ENCODE measurements at places on chromosomes 2 and 18. TPM values are rescaled to one million over a fixed set of nuclear protein-coding genes. Genes with fewer than 3 reads are reported as not detected.
A peak's percentile ranks its signal among the peaks of the same experiment; 100 is the strongest.

DNA sequence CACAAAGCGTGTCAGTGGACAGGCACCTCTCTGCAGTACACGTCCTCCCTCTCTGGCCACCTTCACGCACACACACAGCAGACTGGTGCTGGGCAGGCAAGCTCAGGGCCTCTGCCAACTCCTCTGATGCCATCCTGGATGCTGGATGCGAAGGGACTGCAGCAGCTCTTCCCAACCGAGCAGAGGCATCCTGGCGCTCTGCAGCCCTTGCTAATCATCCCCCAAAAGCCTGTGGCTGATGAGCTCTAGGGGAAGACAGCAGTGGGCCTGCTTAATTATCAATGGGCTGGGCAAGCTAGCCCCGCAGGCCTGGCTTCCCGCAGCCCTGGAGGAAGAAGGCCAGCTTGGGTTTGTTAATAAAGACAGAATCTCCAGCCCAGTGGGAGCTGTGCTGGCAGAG is 71.3 kb upstream of the TEX51 start:
- no peak overlapping the region for H3K27ac ChIP-seq
- H3K4me3 ChIP-seq: no peak overlapping the region
- no peaks in the 10 kb centered on the region for H3K4me1 ChIP-seq
- H3K27me3 ChIP-seq: no peaks in the 10 kb centered on the region

DNA sequence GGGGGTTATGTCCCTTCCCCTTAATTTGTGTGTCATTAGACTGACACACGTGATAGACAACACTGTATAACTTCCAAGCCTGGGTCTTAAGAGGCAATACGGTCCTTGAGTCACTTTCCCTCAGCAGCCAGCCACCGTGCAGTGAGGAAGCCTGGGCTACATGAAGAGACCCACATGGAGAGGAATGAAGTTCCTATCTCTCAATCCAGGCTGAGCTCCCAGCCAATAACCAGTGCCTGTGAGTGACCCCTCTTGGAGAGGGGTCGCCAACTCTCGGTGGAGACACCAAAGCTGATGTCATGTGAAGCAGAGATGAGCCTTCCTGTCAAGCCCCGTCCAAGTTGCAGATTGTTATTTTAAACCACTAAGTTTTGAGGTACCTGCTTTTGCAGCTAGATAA is 5.7 kb upstream of the WDSUB1 start:
- H3K27me3 ChIP-seq: no peaks in the 10 kb centered on the region
- no peak overlapping the region for H3K4me3 ChIP-seq
- DNase-seq: no peak
- no peaks in the 10 kb centered on the region for H3K36me3 ChIP-seq

GRCh38 chr2:166433457-166433856 is 57.7 kb upstream of the SCN9A start:
- DNase-seq: no peak
- H3K27me3 ChIP-seq: no peaks in the 10 kb centered on the region
- H3K36me3 ChIP-seq: no peaks in the 10 kb centered on the region
- no peaks in the 10 kb centered on the region for H3K4me1 ChIP-seq
- no peak overlapping the region for H3K27ac ChIP-seq

Gene BOLL
- not detected for total RNA-seq

DNA sequence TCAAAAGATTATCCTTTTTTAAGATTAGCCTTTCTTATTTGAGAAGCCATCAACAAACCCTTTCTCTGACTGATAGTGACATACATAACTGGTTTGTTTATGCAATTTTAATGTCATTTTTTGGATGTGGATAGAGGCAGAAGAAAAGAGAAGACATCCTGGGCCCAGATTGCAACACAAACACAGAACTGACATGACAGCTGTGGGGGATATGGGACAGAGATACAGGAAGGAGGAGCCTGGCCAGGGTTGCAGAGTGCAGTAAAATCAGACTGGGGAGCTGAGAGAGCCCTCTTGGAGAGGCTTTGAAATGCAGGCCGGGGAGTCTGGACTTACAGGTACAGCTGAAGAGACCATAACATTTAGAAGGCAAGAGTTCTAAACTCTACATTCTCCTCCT is 65.1 kb downstream of the SIGLEC15 start:
- H3K27ac ChIP-seq: no peak overlapping the region
- H3K4me1 ChIP-seq: no peaks in the 10 kb centered on the region
- H3K4me3 ChIP-seq: no peak overlapping the region

- no peak overlapping the region for H3K4me3 ChIP-seq
- H3K27me3 ChIP-seq: no peaks in the 10 kb centered on the region
- H3K27ac ChIP-seq: no peak overlapping the region
- no peak for DNase-seq
Observed at GRCh38 chr2:109370399-109371035, 241.5 kb downstream of the SH3RF3 start.

- no peaks in the 10 kb centered on the region for H3K4me1 ChIP-seq
- H3K27ac ChIP-seq: no peak overlapping the region
- no peaks in the 10 kb centered on the region for H3K27me3 ChIP-seq
- no peak overlapping the region for H3K4me3 ChIP-seq
- H3K36me3 ChIP-seq: no peaks in the 10 kb centered on the region
Observed at GRCh38 chr2:150298571-150299305, 188.7 kb downstream of the RND3 start.

Gene CHRNA1
- 2.5 TPM for total RNA-seq

DNA sequence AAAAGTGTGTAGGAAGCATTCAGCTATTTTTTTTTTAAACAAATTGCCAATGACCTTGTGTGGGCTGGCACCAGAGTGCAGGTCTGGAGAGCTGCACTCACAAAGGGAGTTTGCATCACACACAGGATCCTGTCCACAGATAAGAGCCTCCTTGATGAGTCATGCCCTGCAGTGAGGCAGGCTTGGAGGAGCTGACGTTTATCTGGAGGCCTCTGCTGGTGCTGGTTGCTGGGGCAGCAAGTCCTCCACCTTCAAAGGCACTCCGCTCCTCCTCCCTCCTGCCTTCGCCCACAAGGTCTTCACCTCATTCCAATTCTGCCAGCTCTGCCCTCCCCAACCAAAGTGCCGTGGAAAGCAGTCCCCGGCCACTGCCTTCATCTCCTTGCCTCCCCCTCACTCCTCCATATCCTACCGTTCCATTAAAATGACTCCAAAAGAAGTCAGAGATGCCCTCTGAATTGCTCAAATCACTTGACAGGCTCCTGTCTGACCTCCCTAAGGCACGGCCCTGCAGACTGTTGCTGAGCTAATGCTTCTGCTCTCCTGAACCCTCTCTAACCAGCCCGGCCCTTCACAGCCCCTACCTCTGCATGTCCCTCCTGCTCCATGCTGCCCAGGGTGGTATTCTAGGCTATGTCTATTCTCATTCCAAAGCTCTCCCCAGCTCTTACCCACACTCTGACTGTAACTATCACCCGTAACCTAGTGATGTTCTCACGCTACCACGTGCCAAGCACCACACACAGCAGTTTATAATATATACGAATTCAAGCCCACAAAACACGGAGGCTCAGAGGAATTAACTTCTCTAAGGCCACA is 30.9 kb downstream of the LONRF2 start:
- H3K36me3 ChIP-seq: no peaks in the 10 kb centered on the region
- no peak overlapping the region for H3K4me3 ChIP-seq
- no peaks in the 10 kb centered on the region for H3K27me3 ChIP-seq
- DNase-seq: peak; percentile 93
- peaks cover 25% of the 10 kb centered on the region for H3K4me1 ChIP-seq

Gene RUFY4
- total RNA-seq: 0.10 TPM

- no peaks in the 10 kb centered on the region for H3K27me3 ChIP-seq
- H3K4me3 ChIP-seq: no peak overlapping the region
- no peaks in the 10 kb centered on the region for H3K36me3 ChIP-seq
- H3K4me1 ChIP-seq: no peaks in the 10 kb centered on the region
- DNase-seq: no peak
Observed at GRCh38 chr18:56812674-56813073, 161.5 kb downstream of the WDR7 start.

Gene SCYGR4
- not detected for total RNA-seq

Gene MC2R
- not detected for total RNA-seq

GRCh38 chr2:25957743-25958142 is 24.6 kb downstream of the KIF3C start:
- no peak overlapping the region for H3K27ac ChIP-seq
- H3K36me3 ChIP-seq: no peaks in the 10 kb centered on the region
- no peak overlapping the region for H3K4me3 ChIP-seq
- no peaks in the 10 kb centered on the region for H3K4me1 ChIP-seq
- DNase-seq: no peak

- H3K4me1 ChIP-seq: no peaks in the 10 kb centered on the region
- H3K36me3 ChIP-seq: no peaks in the 10 kb centered on the region
- H3K4me3 ChIP-seq: no peak overlapping the region
- no peak for DNase-seq
Observed at GRCh38 chr18:60570172-60570571, 197.6 kb upstream of the MC4R start.

DNA sequence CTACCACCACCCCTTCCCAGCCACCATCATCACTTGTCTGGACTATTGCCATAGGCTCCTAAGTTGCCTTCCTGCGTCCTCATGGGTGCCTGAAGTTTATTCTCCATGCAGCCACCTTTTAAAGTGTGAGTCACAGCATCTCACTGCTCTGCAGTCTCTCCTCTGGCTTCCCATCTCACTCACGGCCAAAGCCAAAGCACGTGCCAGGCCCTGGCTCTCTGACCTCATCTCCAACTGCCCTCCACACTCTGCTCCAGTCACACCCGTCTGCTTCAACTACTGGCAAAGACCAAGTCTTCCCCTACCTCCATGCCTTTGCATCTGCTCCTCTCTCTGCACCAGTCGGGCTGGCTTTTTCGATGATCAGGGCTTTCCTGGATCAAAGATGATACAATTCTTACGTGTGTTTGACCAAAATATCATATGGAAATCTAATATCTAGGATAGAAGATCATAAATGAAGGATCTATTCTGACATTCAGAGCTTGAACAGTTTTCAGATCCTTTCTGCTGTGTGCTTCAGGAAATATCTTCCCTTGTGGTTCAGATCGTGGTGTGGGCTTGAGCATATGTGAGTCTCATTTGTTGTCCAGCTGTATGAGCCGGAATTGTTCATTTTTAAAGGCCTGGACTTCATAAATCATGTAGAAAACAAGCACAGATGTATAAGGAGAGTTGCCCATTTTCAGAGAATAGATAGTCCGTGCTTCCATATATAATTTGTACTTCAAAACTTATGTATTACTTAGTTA is 175.6 kb downstream of the PRKCE start:
- peaks cover 6% of the 10 kb centered on the region for H3K4me1 ChIP-seq
- H3K36me3 ChIP-seq: no peaks in the 10 kb centered on the region
- no peak overlapping the region for H3K27ac ChIP-seq
- no peak overlapping the region for H3K4me3 ChIP-seq
- peak; percentile 44 for DNase-seq

- H3K27me3 ChIP-seq: no peaks in the 10 kb centered on the region
- H3K36me3 ChIP-seq: no peaks in the 10 kb centered on the region
- DNase-seq: no peak
- H3K4me3 ChIP-seq: no peak overlapping the region
- no peaks in the 10 kb centered on the region for H3K4me1 ChIP-seq
Observed at GRCh38 chr2:156309167-156309566, 23.4 kb downstream of the NR4A2 start.

GRCh38 chr18:58054041-58054781 is 10.2 kb downstream of the NEDD4L start:
- H3K4me1 ChIP-seq: peaks cover 12% of the 10 kb centered on the region
- H3K36me3 ChIP-seq: no peaks in the 10 kb centered on the region
- no peak overlapping the region for H3K4me3 ChIP-seq
- peak; percentile 24 for DNase-seq
- peak overlapping the region; percentile 62 for H3K27ac ChIP-seq
- H3K27me3 ChIP-seq: no peaks in the 10 kb centered on the region

GRCh38 chr2:156021146-156022040 is 311.1 kb downstream of the NR4A2 start:
- no peaks in the 10 kb centered on the region for H3K4me1 ChIP-seq
- DNase-seq: no peak
- peak overlapping the region; percentile 45 for H3K27ac ChIP-seq

Gene GKN2
- not detected for total RNA-seq

- H3K27me3 ChIP-seq: no peaks in the 10 kb centered on the region
- H3K4me1 ChIP-seq: peaks cover 23% of the 10 kb centered on the region
- no peak overlapping the region for H3K4me3 ChIP-seq
- no peak for DNase-seq
Observed at GRCh38 chr2:99880148-99880963, 262.0 kb downstream of the AFF3 start.

GRCh38 chr2:142796161-142796560 is 81.3 kb upstream of the KYNU start:
- DNase-seq: no peak
- H3K27me3 ChIP-seq: no peaks in the 10 kb centered on the region
- H3K4me1 ChIP-seq: no peaks in the 10 kb centered on the region
- H3K27ac ChIP-seq: no peak overlapping the region
- H3K36me3 ChIP-seq: no peaks in the 10 kb centered on the region
- H3K4me3 ChIP-seq: no peak overlapping the region

GRCh38 chr2:73986085-73986681 is 1.5 kb downstream of the TET3 start:
- H3K27ac ChIP-seq: peak overlapping the region; percentile 87
- H3K27me3 ChIP-seq: no peaks in the 10 kb centered on the region
- H3K36me3 ChIP-seq: no peaks in the 10 kb centered on the region

DNA sequence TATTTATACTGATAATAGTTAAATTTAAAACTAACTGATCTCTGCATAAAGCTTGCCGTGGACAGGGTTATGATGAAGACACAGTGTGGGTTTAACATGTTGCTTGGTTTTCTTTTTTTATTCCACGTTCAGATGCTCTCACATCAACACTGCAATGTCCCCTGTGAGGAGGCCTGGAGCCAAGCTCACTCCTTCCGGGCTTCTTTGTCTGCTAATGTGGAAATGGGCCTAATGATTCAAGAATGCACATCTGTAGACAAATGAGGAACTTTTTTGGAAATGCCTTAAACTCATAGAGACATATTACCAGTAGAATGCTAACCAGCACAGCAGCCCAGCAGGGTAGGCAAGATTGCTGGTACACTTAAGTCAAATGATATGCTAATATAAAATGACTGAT is 208.0 kb downstream of the GALR1 start:
- H3K4me1 ChIP-seq: no peaks in the 10 kb centered on the region
- no peak overlapping the region for H3K27ac ChIP-seq
- H3K27me3 ChIP-seq: no peaks in the 10 kb centered on the region
- DNase-seq: no peak
- no peaks in the 10 kb centered on the region for H3K36me3 ChIP-seq

- no peak overlapping the region for H3K4me3 ChIP-seq
- no peak for DNase-seq
- no peaks in the 10 kb centered on the region for H3K36me3 ChIP-seq
- H3K27me3 ChIP-seq: no peaks in the 10 kb centered on the region
- H3K4me1 ChIP-seq: no peaks in the 10 kb centered on the region
Observed at GRCh38 chr2:213885485-213885884, 525.4 kb upstream of the VWC2L start.

DNA sequence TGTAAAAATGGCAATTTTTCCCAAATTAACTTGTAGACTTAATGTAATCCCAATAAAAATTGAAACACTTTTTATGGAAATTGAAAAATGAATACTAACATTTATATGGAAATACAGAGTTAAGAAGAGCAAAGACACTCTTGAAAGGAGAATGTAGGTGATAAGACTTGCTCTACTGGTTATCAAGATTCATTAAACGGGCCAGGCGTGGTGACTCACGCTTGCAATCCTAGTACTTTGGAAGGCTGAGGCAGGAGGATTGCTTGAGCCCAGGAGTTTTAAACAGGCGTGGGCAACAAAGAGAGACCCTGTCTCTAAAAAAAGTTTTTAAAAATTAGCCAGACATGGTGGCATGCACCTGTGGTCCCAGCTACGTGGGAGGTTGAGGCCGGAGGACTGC is 29.5 kb upstream of the ZNF396 start:
- H3K4me1 ChIP-seq: no peaks in the 10 kb centered on the region
- H3K4me3 ChIP-seq: no peak overlapping the region
- H3K36me3 ChIP-seq: no peaks in the 10 kb centered on the region

All from hepatocyte (in vitro differentiated cells).